Naive thymus-derived CD8-positive, alpha-beta T cell (primary cell): ENCODE measurements at places on chromosomes 5 and 9. TPM values are rescaled to one million over a fixed set of nuclear protein-coding genes. Genes with fewer than 3 reads are reported as not detected.

- no peak for DNase-seq
Measured at GRCh38 chr5:161547406-161547737, 847 bp upstream of the GABRB2 start.

GRCh38 chr5:122402955-122403685, 91.1 kb downstream of the SNCAIP start:
- DNase-seq: no peak

The PTGES gene
- total RNA-seq: not detected

DNA sequence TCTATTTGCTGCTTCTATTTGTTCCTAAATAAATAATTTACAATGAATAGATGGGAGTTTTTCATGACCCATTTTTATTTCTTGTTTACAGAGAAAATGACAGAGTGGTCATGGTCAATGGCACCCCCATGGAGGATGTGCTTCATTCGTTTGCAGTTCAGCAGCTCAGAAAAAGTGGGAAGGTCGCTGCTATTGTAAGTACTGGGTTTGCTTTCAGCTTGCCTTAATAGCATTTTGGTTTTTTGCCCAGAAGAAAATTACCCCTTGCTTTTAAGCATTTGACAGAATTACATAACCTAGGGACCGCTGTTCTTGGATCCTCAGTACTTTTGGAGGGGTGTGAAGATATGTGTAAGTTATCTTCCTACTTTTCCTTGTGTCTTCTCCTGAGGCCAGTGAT, 44.1 kb downstream of the TJP2 start:
- DNase-seq: no peak

The SIGMAR1 gene
- 37.7 TPM for total RNA-seq

DNA sequence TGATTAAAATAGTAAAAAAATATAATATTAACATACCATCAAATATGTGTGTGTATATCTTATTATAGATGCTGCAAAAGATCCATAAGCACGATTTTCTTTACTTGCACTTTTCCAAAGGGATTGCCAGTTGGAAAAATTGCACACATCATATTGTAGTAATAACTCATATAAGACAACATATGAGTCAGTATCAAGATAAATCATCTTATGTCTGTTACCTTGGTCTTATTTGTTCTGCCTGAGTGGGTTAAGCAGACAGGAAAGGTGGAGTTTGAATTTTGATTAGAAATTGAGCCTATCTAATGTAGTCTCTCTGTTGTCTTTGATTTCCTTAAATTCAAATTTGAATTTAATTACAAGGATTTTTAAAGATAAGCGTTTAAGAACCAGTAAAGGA, 24.6 kb downstream of the LYSMD3 start:
- DNase-seq: no peak

DNA sequence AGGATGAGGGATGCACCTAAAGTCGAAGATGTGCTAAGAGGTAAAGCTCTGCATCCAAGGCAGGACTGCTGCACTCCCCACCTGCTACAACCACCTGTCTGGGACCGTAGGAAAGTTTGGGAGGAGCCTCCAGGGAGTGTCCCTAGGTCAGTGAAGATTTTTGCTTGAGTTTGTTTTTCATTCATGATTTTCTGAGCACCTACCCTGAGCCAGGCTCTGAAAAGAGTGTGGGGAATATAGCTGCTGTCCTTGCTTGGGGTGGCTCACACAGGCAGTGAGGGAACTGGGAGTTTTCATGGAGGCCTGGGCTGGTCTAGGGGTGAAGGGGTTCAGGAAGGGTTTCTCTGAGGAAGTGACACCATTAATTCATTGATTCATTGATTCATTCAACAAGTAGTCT, 48.9 kb downstream of the SAR1B start:
- DNase-seq: no peak

The PCDHGA8 gene
- 0.22 TPM for total RNA-seq

- DNase-seq: no peak
Measured at GRCh38 chr5:93674866-93675459, 66.4 kb downstream of the POU5F2 start.

GRCh38 chr5:170008376-170008775, 28.1 kb upstream of the INSYN2B start:
- no peak for DNase-seq

The PRELID2 gene
- total RNA-seq: not detected

DNA sequence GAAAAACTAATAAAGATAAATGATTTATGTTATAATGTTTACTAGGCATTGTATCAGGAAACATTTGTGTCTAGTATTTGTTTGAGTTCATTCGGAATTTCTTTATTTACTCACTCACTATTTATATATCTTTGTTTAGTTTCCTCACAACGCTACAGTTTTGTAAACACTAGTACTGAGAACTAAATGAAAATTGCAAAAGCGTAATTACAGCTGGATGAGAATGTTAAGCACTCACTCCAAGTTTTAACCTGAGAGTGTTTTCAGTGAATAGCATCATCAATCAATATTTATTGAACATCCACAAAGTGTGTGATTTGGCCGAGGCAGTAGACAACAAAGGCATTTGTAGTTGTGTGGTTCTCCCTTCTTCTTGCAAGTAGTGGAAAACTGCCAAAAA, 969.6 kb upstream of the DMAC1 start:
- no peak for DNase-seq

The LPCAT1 gene
- total RNA-seq: 40.3 TPM

- no peak for DNase-seq
Measured at GRCh38 chr5:3659907-3660306, 64.3 kb downstream of the IRX1 start.

GRCh38 chr5:126398791-126399190, 24.4 kb upstream of the GRAMD2B start:
- no peak for DNase-seq

DNA sequence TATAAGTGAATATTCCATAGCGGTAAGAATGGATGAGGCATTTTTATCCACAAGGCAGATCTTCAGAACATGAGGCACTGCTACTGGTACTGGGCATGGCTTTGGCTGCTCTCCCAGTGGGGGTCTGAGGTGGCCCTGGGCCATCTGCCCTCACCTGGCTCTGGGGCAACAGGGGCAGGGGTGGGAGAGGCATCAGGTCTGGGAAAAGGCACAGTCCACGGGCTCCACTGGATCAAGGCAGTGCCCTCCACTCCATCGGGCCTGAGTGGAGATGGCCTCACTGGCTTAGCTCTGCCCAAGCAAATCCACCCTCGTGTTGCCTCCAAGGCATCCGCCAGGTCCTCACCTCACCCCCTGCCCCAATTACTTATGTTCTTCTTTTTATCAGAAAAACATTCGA, 10.9 kb upstream of the NKD2 start:
- DNase-seq: no peak

The SOHLH1 gene
- not detected for total RNA-seq

DNA sequence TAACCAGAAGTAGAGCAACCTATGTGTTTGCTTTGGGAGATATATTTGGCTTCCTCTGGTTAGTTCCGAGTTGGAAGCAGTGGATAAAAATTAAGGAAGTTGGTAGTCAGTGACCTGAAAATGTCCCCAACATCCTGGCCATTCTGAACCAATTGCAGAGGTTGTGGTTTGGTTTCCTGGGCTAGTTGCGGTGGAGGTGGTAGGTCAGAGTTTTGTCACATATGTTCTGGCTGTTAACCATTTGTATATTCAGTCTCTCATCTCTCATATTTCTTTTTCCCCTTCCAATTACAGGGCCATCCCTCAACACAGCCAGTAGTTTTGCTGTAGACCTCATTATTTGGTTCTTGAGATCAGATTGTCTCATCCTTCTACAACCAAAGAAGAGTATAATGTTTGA, 1026.9 kb downstream of the PTPRD start:
- DNase-seq: no peak

- DNase-seq: no peak
Measured at GRCh38 chr5:172493906-172494305, 39.6 kb upstream of the SH3PXD2B start.

GRCh38 chr9:133523106-133523505, 1.7 kb downstream of the MYMK start:
- no peak for DNase-seq

The SLC9A3 gene
- 2.6 TPM for total RNA-seq

DNA sequence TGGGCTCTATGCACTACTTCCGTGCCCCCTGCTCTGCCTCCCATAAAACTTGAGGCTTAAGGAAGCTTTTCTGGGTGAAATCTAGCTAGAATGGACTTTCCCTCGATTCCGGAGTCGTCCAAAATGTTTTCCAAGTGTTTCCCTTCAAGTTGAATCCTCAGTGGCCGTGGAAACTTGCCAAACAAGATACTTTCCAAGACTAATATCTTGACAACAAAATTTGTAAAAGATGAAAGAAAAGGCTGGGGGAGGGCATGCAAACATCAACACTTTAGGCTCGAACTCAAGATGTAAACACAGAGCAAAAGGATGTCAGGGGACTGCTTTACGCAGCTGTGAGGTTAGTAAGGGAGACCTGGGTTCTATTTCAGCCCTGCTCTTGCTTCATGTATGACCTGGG, 482.8 kb upstream of the KLF4 start:
- no peak for DNase-seq

GRCh38 chr5:60092671-60093422, 199.3 kb upstream of the PDE4D start:
- no peak for DNase-seq

DNA sequence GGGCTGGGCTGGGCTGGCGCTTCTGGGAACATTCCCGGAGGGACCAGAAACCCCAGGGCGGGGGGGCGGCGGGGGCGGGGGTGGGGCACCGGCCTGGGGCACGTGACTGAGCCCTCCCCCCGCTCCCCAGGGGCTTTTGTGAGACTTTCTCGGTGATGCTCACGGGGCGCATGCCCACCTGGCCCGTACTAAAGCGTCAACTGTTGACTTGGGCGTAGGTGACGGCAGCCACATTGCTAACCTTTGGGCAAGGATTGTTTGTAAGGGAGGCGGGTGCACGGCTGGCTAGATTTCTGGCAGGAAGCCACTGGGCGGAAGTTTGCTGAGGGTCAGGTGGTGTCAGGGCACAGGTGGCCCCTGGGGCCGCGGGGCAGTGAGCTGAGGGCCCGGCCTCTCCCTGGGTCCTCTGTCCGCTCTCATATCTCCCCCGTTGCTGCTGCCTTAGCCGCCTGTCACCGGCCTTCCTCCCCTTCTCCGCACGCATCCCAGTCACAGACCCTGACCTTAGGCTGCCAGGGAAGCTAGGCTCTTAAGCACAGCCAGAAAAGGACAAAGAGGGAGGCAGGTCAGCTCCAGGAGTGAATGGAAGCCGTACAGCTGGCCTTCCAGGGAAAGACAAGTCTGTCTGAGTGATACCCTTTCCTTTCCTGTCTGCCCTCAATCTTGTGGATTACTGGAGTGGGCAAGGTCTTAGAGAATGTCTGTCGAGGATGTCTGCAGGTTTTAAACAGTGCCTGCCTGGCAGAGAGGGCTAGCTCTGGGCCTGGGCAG, 812 bp downstream of the CACFD1 start:
- DNase-seq: peak; percentile 65

DNA sequence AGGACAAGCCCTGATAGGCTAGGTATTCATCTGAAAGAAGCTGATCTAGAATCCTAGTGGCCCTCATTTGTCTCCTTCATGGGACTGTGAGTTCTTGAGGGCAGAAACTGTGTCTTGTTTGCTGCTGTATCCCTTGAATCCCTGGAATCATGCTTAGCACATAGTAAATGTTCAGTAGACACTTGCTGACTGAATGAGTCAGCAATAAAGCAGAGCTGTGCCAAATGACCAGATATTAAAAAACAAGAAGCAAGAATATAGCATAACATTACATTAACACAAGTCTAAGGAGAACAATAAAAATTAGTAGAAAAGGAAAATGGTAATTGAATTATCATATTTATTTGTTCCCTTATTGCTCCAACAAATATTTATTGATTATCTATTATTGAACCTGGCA, 420.5 kb downstream of the ZSWIM6 start:
- no peak for DNase-seq

The SCAI gene
- 15.3 TPM for total RNA-seq
